Esophagus squamous epithelium (tissue), 5 donors: ENCODE measurements at places on chromosomes 7 and 10.

DNA sequence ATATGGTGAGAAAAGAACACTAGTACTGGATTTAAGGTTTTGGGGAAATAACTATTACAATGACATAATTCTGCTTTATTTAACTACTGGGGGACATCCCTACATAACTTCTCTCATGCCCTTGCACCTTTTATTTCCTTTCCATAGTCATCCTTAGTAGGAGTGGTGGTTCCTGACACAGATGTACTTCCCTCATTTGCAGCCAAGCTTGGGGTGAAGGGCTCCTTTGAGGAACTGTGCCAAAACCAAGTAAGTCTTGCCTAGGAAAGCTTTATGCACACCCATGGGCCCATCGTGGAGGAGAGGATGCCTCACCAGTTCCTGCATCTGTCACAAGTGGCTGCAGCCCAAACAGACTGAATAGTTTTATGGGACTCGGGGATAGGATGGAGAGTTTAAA lies 20.6 kb downstream of the ZDHHC6 start:
- no peak for DNase-seq

- DNase-seq = no peak
These were observed 20.2 kb downstream of the DNTT start for GRCh38 chr10:96324447-96324846.

- no peak for DNase-seq
These were observed 18.6 kb downstream of the DMTF1 start for GRCh38 chr7:87170828-87171227.

- no peak for DNase-seq
These were observed 459 bp downstream of the CYCS start for GRCh38 chr7:25124465-25125136.

GRCh38 chr10:10911035-10911434 lies 106.6 kb upstream of the CELF2 start:
- DNase-seq = no peak

GRCh38 chr10:63515002-63515763 lies 6.0 kb upstream of the REEP3 start:
- DNase-seq = no peak

DNA sequence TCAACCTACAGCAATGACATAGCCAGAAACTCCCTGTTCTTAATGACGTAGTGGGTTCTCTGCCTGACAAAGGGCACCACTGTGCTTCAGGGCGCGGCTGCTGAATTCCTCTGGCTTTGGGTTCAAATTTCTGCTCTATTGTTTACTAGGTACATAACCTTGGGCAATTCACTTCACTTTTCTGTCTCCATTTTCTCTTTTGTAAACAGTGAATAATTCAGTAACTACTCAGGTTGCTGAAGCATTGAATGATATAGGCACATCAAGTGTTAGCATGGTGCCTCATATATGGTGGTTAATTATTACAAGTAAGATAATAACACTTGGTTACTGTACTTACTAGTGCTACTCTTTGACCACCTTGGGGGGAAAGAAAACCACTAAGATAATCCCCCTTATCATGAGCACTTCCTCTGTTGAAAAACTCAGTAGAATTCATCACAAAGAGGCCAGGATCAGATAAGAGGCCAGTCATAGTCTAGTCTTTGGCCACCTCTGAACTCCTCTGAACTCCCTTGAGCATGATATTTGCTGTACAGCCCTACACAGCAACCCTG lies 92.0 kb upstream of the AHR start:
- DNase-seq = no peak

GRCh38 chr7:128876586-128876977 lies 13.9 kb downstream of the ATP6V1F start:
- no peak for DNase-seq
